ENCODE measurements at places on chromosomes 7 and 10.
A peak's percentile ranks its signal among the peaks of the same experiment; 100 is the strongest.

DNA sequence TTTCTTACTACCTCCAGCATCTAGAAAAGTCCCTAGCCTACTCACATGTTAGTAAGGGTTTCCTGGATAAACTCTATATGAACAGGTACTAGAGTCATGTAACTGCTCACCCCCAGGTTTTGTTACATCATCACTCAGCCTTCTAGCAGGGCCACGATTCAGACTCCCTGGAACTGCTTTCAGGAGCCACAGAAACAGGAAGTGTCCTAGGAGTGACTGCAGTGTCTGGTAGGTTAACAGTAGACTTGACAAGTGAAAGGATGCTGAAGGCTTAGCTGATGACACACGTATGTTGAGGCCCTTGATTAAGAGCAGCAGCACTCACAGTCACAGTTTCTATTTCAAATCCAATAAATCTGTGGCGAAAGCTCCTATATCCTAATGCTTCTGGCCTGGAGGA, 101.2 kb downstream of the DNMBP start:
- no peak for DNase-seq

GRCh38 chr7:154976844-154977243, 26.1 kb downstream of the PAXIP1 start:
- no peak for DNase-seq

DNA sequence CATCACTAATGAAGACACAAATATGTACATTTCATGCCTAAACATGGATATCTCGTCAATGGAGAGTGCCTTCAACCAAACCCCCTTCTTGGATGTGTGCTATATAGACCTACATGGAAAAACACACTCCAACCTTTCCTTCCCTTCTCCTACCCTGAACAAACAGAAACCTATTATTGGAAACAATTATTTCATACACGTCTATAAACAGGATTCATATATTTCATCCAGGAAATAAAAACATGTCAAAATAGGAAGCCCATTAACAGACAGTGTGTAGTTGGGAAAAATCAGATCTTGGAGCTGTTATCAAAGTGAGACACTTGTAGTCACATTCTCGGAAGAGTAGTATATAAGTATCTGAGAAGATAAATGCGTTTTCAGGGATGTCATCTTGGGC, 81.1 kb downstream of the NRP1 start:
- no peak for DNase-seq

- DNase-seq = peak; percentile 66
Observed at GRCh38 chr7:107725138-107725740, 18.7 kb upstream of the CBLL1 start.

DNA sequence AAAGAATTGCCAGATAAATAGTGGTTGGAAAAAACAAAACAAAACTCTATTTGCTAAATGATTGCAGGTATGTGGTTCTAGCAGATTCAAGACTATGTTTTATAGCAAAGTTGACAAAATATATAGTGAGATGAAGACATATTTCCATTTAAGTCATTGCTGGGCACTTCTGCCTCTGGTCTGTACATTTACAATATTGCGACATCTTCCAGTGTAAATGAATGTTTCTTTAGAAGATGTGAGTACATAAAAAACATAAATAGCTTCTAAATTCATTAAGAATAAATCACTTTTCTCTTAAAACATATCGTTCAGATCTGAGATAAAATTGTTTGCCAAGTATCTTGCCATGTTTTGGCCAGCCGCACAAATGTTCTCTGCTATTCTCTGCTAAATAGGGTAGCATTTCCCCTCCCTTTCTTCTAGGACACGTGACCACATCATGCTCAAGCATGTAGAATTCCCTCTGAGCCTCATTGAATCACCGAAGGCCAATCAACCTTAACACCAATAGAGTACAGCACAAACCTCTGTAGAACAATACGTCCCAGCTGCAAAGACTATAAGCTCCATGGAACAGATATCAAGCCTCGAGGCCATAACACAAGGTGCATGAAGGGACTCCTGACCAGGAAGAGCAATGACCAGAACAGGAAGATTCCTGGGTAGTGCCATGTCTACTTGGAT, 1173.3 kb downstream of the GATA3 start:
- no peak for DNase-seq

GRCh38 chr7:125127304-125127703, 197.7 kb upstream of the POT1 start:
- no peak for DNase-seq

GRCh38 chr10:85003083-85003482, 674.7 kb downstream of the CCSER2 start:
- DNase-seq = no peak

- DNase-seq = peak; percentile 29
Observed at GRCh38 chr10:96565774-96566173, 21.0 kb downstream of the TM9SF3 start.

- DNase-seq = no peak
Observed at GRCh38 chr10:120495226-120496009, 38.4 kb downstream of the PLPP4 start.

- no peak for DNase-seq
Observed at GRCh38 chr7:151626422-151627115, 106.9 kb upstream of the RHEB start.

GRCh38 chr10:27680006-27680557, 65.5 kb downstream of the MKX start:
- DNase-seq = no peak

DNA sequence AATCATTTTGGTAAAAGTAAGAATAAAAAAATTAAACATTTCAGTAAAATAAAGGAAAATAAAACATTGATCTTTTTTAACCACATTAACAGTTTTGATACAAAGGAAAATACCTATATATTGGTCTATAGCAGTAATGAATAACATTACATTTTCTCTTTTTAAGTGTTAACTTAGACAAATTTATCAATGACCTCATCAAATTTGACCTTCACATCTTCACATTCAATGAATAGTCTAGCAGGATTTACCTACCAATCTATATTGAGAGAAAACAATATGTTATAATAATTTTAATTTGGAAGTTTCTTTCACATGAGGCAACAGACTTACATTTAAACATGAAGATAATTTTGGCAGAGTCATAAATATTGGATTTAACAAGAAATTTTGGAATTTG, 17.9 kb upstream of the UBE2D1 start:
- no peak for DNase-seq

- no peak for DNase-seq
Observed at GRCh38 chr7:75623390-75624133, 115.2 kb downstream of the HIP1 start.

DNA sequence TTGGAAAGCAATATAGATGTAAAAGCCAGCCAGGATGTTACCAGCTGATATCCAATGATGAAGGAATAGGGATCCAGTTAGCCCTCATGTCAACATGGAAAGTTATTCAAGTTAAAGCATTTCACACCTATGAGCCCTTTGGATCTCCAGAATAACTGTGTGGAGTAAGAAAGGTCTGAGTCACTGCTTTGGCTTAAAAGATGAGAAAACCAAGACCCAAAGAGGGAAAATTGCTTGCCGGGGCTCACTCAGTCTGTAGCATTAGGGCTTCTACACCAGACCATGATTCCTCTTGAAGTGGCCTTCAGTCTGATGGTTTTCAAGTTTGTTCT, 12.6 kb downstream of the LSM5 start:
- no peak for DNase-seq

GRCh38 chr10:1382711-1383110, 326.5 kb downstream of the WDR37 start:
- no peak for DNase-seq

GRCh38 chr7:139918480-139918879, 89.4 kb downstream of the TBXAS1 start:
- DNase-seq = no peak

GRCh38 chr7:43353902-43354301, 229.0 kb upstream of the STK17A start:
- no peak for DNase-seq

- DNase-seq = peak; percentile 49
Observed at GRCh38 chr7:148914208-148914777, 30.2 kb upstream of the EZH2 start.

DNA sequence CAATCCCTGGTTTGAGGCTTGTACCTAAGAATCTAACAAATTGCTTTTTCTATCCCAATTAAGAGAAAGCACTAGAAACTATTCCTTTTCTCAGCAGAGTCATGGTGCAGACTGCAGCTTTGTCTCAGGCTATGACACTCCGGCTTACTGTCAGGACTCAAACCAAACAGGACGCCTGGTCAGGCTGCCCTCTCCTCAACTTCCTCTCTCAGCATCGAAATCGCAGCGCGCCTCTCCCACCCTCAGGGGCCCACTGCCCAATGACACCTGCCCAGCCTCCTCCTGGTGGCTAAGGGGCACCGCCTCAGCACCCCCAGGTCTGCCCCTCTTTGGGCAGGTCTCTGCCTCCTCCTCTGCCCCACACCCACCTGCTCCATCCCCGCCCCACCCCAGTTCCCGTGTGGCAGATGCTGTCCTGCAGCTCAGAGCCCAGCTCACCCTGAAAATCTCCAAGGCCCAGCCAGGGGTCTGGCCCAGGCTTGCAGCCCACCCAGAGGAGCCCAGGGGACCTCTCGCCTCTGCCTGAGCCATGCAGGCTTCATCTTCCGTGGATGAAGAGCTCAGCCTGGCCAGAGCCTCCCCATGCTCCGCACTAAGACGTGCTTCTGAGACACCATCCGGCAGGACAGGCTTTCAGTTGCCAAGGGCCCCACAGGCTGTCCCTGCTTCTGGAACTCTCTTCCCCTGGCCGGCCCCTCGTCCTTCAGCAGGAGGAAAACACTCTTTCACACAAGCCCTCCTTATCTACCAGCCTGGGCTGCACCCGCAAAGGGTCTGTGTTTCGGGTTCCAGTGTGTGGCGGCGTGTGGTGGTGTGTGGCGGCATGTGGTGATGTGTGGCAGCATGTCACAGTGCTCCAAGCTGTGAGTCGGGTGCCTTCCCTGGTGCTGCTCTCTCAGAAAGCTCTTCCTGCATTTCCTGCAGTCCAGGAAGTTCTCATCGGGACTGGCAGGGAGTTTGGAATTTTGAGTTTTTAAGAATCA, 16.4 kb upstream of the PTPRN2 start:
- DNase-seq = no peak

- DNase-seq = peak; percentile 42
Observed at GRCh38 chr7:20199015-20199737, 18.0 kb downstream of the MACC1 start.

DNA sequence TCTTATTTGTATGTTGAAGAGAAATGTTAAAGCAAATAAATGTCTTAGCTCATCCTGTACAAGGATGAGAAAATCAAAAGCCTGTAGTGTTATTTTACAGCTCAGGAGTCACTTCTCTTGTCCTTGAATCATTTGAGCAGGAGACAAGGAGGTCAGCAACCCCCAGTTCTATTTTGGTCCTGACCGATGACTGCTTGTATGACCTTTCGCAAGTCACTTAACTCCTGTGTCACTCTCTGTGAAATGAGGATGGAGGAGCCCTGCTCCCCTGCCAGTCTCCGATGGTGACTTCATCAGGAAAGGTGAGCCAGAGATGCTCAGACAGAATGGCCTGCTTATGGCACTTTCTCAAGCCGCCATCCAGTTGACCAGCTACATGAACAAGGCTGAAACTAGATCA, 101.0 kb downstream of the CELF2 start:
- DNase-seq = no peak

GRCh38 chr10:69974551-69975155, 78.0 kb upstream of the MACROH2A2 start:
- DNase-seq = no peak

DNA sequence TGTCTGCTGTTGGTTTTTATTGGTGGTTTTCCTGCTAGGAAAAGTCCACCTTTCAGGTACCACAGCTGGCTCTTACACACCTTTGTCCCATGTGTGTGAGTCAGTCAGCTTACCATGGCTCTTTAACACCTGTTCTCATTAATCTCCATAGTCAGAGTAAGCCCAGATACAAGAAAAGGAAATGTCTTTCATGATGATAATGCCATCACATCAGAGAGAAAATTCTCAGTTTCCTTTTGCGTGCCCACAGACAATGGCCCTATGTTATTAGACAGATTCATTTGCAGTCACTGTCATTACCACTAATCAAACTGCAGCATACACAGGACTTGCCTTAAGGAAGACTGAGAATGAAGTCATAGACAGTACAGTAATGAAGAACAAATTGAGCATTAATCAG, 1583.6 kb upstream of the LRRTM3 start:
- no peak for DNase-seq

DNA sequence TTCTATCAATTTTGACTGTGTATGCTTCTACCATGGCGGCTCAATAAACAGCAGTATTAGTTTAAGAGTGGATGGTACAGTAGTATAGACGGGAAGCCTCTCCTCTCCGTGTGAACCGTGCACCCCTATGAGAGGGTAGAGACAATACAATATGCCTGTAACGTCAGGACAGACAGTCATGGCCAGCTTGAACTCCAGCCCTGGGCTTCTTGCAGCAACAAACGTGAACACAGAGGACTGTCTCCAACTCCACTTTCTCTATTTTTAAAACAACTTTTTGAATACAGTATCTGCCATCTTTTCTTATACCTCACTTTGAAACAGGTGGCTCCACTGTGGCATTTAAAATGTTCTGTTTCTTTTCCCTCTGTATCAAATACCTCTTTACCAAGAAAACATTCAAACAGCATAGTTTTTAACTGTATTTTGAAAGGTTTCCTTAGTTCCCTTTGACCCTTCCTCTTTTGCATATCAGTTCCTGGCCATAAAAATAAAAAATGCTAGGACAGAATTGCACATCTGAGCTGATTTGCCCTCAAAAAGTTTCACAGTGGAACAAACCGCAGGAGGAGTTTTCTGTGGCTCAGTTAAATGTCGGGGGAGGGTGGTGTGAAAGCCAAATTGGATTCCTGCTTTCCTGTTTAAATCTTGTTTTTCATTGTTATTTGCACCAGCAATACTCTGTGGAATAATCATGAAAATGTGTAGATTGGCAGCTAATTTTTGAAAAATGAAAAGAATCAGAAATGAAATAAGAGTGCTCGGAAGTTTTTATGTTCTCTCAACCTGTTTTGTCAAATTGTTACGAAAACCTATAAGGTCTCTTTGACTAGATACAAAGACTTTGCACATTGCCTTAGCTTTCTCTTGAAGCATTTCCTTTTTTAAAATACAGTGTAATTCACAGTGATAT, 8.0 kb downstream of the IKZF1 start:
- DNase-seq = no peak

- DNase-seq = no peak
Observed at GRCh38 chr7:36227223-36227622, 74.2 kb downstream of the EEPD1 start.

- DNase-seq = peak; percentile 47
Observed at GRCh38 chr10:46255801-46256747, 30.7 kb upstream of the ANTXRL start.

DNA sequence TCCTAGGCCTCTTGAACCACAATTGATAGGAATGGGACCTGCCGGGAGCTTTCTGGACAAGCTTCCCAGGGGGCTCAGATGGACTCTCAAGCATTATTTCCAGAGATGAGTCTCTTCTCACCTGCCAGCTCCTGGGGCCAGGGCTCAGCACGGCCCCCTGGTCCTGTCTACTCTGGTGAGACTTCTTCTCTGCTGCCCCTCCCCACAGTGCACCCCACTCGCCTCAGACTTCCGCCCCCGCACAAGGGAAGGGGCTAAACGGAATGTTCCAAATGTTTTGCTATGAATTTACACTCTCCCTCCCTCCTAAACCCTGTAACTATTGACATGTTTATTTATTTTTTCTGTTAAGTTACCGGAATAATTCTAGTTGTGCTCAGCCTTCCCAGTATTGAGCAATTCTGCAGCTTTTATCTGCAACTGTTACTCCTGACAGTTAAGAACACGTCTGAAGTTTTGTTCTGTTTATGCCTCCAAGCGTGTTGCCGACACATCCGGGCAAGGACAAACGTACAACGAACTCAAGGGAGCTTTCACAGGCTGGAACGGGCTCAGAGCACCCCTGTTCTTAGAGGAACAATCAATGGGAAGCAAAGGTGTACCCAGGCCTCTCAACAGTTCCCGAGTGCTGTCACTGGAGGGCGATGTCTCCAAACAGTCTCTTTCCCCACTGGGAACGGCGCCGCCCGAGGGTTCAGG, 55.2 kb downstream of the FHIP2A start:
- peak; percentile 76 for DNase-seq
